ENCODE measurements at places on chromosomes 1 and 21.

DNA sequence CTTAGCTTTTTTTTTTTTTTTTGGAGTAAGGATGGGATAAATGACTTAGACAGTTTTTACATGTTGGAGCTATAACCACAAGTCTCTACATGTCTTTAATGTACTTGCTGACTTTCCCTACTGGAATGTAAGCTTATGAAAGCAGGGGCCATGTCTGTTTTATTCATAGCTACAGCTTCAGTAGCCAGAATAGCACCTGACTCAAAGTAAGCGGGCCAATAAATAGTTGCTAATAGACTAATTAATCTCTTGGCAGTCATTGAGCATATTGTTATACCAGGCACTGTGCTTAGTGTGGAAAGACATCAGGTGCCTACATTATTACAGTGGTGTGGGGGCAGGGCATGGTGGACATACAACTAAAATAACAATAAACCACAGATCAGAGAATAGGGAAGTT, 84.4 kb upstream of the HOOK1 start:
- DNase-seq = no peak

GRCh38 chr1:87250336-87250735, 78.3 kb upstream of the LMO4 start:
- no peak for DNase-seq

GRCh38 chr1:111030590-111030989, 66.9 kb upstream of the LRIF1 start:
- DNase-seq = peak; percentile 45

DNA sequence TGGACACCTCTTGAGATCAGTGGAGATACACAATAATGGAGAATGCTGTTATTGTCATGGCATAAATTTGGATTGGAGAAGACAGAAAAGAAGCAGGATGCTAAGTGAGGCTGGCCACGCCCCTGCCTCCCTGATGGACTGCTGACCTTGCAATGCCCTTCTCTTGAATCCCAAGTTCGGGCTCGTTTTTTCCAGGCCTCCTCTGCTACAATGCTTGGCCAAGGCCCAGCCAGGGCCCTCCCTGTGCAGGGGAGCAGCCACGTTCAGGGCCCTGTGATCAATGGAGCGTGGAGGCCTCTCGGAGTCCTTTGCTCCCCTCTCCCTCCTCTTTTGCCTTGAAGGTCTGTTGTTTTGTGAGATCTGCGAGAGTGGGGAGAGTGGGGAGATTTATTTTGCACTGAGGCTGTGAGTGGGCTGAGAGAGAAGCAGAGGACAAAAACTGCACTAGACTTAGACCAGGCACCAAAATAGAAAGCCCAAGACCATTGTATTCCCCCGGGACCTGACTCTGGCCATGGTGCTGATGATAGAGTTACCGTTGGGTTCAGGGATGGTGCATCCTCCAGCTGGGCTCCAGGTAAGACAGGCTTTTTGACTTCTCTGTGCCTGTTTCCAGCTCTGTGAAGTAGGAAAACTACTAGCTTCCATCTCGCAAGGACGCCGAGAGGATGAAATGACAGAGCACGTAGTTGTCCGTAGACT, 268.6 kb downstream of the KAZN start:
- no peak for DNase-seq

- DNase-seq = no peak
Observed at GRCh38 chr1:156420205-156421061, 51.4 kb downstream of the RHBG start.

- DNase-seq = peak; percentile 49
Observed at GRCh38 chr1:150567717-150568593, 11.5 kb downstream of the MCL1 start.

DNA sequence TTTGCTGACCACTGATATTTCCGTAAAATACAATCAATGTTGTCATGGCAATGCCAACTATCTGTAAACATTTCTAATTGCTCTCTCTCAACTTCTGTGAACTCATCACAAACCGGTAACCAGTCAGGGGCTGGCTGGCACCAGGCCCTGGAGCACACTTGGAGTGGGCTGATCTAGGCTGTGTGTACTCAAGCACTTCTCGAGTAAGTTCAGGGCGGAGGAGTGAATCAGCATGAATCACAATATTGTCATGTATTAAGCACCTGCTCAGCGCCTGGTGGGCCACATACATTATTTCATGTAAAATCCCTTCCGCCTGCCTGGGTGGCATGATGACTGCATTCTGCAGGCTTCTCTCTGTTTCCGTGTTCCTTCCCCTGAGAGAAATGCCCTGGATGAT, 212.4 kb downstream of the FOXD2 start:
- no peak for DNase-seq

DNA sequence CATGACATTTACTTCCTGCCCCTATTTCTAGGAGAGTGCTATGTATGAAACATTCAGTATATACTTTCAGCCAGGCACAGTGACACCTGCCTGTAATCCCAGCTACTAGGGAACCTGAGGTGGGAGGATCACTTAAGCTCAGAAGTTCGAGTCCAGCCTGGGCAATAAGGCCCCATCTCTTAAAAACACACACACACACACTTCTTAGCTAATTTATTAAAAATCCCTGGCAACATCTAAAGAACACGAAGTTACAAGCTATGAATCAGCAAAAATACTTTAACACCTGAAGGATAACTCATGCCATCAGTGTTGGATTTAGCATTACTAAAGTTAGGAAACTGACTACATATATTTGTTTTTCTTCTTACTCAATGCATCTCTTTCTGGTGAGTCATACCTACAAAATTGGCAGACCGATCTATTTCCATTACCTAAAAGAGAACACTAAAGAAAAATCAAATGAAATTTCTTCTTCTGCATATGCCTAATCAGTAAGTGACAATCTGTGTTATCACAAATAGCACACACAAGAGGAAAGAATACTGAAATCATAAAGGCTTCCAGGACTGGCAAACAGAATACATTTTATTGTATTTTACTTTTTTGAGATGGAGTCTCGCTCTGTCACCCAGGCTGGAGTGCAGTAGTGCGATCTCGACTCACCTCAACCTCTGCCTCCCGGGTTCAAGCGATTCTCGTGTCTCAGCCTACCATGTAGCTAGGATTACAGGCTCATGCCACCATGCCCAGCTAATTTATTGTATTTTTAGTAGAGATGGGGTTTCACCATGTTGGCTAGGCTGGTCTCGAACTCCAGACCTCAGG, 41.4 kb downstream of the RNF115 start:
- DNase-seq = peak; percentile 30

DNA sequence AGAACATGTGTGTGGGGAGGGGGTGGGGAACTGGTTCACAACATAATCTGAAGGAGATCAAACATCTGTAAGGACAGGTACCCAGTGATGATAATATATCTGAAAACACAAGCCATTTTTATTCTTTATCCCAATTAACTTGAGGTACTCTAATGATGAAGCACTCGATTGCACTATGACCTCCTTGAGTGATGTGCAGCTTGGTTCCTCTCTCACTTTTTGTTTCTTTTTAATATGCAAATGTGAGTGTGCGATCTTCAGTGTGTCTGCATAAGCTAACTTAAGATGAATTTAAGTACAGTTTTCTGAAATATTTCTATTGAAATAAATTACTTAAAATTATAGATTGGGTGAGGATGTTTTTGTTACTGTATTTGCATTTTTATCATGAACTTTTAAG, 50.6 kb upstream of the ANGPTL1 start:
- DNase-seq = no peak

DNA sequence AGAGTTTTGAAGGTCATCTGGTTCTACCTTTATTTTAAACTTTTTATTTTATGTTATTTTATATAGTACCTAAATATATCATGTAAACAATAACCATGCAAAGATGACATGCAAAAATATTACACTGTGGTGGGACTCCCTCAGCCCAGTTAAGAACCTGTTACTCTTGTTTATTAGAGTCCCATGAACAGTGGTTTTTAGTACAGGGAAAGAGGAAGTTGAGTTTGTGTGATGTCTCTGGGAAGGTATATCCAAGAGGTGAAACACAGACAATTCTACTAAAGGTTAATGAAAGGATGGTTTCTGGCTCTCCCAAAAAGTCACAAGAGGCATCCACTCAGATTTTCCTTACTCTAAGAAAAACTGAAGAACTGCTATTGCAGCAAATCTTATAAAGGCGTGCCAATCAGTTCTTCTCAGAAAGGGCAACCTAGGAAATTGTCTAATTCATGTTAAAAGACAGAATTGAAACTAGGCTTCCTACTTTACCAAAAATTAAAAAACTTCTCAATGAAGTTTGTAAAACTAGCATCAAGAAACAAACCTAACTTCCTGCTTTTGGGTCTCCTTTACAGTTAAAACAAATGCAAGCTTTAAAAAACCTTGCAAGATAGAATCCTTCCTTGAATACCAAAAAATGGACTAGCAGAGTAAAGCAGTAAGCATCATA, 19.9 kb downstream of the GFI1 start:
- DNase-seq = no peak

DNA sequence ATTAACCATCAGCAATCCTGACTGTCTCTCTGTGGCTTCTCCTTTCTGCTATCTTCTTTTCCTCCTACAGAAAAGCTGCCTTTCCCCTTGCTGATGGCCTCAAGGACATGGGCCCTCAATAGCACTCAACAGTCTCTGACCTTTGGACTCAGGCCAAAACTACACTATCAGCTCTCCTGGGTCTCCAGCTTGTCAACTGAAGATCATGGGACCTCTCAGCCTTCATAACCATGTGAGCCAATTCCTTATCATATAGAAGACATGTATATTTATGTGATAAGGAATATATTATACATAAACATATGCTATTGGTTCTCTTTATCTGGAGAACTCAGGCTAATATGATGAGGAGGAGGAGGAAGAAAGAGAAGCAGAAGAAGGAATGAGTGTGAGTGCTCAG, 91.8 kb upstream of the GJB5 start:
- DNase-seq = no peak

DNA sequence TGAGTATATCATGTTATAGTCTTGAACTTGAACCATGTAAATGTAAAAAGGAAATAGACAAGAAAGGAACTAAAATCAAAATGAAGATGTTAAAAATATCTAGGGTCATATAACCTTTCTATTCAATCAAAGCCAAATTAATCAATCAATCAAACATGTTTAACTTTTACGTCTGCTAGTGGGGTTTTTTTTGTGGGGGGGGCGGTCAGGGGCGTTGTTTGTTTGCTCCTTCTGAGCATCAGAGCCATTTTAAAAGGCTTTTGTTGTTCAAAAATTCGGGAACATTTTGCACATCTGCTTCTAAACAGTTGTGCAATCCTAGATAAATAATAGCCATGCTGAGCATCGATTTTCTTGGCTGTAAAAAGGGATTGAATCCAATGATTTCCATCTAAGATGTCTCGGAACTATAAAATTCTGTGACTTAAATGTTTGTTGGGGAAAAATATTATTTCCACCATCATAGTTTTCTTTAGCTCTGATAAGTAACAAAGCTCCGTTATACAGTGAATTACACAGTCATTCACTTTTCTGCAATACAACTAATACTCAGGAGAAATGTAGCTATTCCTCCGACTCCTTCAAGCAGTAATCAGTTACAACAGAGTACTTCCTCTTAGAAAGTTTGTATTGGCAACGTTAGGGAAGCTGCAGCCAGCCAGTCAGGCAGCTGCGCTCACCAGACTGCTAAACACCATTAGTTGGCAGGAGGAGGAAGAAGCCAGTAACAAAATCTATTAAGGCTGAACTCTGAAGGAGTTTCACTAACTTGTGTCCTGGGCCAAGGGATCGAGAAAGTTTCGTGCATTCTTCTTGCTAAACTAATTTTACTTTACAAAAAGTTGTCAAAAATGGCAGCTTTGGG, 2.2 kb downstream of the SPATA6 start:
- DNase-seq = no peak

GRCh38 chr1:20322081-20322824, 31.6 kb downstream of the VWA5B1 start:
- DNase-seq = no peak

DNA sequence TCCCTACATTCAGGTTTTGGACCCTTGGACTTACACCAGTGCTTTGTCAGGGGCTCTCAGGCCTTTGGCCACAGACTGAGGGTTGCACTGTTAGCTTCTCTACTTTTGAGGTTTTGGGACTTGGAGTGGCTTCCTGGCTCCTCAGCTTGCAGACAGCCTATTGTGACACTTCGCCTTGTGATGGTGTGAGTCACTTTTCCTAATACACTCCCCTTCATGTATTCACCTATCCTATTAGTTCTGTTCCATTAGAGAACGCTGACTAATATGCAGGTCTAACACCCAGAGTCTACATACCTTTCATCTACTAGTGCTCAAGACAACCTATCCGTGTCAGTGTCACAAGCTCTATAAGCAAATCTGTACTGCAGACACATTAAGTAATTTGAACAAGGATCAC, 605.3 kb downstream of the KCNT2 start:
- DNase-seq = no peak

- no peak for DNase-seq
Observed at GRCh38 chr21:39105341-39105765, 77.9 kb downstream of the PSMG1 start.

GRCh38 chr1:244874974-244875579, 10.7 kb upstream of the HNRNPU start:
- DNase-seq = no peak

GRCh38 chr1:84073266-84073665, 70.8 kb upstream of the PRKACB start:
- DNase-seq = peak; percentile 2

DNA sequence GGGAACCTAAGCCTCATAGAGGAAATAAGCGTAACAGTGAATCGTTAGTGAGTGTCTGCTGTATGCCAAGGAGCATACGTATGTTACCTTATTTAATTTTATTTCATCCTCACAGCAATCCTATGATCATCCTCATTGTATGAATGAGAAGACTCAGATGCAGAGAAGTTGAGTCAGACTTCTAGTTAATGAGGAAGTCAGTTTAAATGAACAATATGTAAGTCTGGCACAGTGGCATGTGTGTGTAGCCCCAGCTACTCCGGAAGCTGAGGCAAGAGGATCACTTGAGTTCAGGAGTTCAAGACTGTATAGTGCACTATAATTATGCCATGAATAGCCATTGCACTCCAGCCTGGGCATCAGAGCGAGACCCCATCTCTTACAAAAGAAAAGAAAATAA, 148.0 kb downstream of the ZZZ3 start:
- DNase-seq = no peak

- DNase-seq = no peak
Observed at GRCh38 chr1:233605205-233605604, 8.7 kb upstream of the KCNK1 start.

- DNase-seq = no peak
Observed at GRCh38 chr1:204678721-204679475, 6.6 kb downstream of the LRRN2 start.

DNA sequence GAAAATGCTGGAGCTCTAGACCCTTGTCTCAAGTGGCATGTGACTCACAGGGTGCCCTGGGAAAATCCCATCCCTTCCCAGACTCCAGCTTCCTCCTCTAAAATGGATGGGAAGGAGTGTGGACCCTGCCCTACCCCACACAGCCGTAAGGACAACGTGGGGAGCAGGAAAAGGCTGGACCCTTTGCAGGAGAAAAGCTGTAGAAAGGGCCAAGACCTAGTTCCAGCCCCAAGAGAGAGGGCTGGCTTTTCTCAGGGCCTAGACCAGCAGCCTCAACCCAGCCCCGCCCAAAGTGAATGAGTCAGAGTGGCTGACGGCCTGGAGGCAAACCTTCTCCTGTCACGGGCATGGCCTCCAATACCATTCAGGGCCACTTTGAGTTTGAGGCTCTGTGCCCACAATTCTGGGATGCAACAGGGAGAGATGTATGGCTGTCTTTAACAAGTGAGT, 1.1 kb downstream of the LAMB3 start:
- DNase-seq = peak; percentile 43

Measured in SW 1271 (cell line).